Cerebellum (tissue), 4 donors: ENCODE measurements at places on chromosomes 16 and 17.

DNA sequence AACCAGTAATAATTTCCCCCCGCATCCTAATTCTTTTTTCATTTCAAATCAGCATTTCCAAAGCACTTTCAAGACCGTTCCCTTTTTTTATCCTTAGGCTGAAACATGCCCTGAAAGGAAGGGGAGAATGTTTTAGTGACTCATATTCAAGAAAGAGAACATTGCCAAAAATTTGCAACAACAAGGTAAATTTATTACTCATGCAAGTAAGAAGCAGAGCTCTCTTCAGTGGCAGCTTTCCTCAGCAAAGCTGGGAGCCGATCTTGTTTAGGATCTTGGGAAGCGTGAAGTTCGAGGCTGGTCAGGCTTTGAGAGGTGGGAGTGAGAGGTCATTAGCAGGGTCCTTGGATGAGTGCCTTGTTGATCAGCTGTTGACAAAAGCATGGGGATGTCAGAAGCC lies 129.5 kb downstream of the PRKCA start:
- no peak for DNase-seq

DNA sequence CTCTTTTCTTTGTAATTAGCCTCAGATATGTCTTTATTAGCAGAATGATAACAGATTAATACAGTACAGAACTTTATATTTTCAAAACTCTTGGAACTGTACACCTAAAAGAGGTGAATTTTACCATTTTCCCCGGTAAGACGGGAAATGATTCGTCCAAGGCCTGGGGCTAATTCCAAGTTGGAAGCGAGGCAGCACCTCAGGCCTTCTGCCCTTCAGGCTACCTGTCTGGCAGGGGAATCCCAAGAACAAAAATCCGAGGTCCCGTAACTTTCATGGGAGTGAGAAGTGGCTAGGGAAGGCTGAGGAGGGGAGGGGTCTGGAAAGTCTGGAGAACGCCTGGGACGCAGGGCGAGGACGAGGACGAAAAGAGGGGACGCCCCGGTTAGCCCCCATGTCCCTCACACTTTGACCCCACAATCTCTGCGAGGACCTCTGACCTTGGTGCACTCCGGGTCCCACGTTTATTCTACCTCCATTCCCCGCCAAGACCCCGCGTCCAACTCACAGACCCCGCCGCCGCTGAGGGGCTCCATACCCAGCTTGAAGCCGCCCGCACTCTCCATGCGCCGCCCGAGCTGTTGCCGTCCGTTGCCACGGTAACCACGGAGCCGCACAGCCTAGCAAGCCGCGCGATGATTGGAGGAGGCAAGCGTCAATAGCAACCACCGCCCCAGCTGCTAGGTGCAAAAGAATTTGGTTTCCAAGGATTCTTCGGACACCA lies at the start of gene HYDIN:
Gene HYDIN (minus strand): TSS at position 601 of the 724 bp plus-strand sequence. CDS start 43,827 bp downstream, outside the sequence.
- peak; percentile 15 for DNase-seq

GRCh38 chr17:6100891-6101500 lies 30.8 kb downstream of the WSCD1 start:
- no peak for DNase-seq

DNA sequence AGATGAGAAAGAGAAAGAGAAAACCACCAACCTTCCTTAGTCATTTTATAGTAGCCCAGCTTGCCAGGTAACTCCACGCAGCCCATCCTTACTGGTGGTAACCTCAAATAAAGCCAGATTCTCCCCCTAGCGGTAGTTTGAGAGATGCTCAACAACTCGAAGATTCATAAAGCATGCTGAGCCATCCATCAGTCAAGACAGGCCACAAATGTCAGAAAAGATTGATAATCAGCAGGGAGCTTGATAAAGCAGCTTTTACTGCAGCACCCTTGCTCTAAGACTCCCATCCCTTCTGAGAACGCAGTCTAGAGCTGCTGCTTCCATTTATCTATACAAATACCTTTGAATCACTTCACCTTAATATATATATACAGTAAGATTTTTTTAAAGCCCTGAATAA lies 451.5 kb upstream of the HSBP1 start:
- DNase-seq, result peak; percentile 59

DNA sequence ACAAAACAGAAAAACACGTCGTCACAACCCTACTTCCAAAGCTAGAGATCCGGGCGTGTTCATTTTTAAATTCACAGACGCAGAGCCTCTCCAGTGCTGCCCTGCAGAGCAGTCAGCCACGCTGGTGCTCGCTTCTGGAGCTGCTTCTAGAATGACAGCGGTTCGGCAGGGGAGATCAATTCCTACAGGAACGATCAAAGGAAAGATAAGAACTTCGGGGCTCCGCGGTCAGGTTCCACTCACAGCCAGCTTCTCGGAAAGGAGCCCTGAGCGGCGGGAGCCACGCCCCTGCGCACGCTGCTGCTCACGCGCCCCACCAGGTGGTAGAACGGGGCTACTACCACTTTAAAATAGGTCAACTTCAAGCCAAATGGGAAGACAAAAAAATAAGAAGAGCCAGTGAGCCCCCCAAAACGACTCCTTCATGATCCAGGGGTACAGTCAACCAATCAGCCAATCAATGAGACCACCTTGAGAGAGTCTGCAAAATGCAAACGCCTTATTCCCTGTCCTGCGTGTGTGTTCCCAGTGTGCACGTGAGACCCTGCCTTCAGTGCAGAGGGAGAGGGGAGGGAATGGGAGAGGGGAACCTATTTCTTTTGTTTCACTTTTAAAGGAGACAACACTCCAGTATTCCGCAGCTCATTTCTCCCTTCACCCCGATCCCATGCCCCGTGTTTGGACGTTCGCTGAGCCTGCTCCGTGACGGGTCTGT lies 209.7 kb downstream of the RBFOX3 start:
- peak; percentile 86 for DNase-seq

DNA sequence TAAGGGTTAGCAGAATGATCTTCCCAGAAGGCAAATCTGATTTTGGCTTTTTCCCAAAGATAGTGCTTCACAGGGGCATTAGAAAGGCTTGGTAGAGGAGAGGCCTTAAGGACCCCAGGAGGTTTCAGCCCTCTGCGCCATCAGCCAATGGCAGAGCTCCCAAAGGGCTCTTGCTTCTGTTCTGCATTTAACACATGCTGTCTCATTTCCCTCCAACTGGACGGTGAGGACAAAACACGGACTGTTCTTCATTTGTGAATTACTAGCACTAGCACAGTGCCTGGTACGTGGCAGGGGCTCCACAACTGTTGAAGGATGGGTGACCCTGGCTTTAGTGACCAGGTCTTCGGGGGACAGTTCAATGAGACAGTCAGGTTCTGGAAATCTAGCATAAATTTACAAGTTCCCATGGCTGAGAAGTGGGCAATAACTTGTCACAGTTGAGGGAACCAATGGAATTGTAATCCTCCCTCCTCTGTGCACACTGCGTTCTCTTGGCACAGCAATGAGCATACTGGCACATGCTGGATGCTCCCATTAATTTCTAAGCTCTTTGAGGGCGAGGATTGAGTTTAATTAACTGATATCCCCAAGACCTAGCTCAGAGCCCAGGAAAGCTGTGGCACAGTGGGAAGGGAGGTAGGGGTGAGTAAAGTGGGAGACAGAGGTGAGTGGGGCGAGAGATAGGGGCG lies 45.4 kb downstream of the COG7 start:
- peak; percentile 80 for DNase-seq

GRCh38 chr16:77645764-77646163 lies 76.5 kb upstream of the NUDT7 start:
- no peak for DNase-seq

DNA sequence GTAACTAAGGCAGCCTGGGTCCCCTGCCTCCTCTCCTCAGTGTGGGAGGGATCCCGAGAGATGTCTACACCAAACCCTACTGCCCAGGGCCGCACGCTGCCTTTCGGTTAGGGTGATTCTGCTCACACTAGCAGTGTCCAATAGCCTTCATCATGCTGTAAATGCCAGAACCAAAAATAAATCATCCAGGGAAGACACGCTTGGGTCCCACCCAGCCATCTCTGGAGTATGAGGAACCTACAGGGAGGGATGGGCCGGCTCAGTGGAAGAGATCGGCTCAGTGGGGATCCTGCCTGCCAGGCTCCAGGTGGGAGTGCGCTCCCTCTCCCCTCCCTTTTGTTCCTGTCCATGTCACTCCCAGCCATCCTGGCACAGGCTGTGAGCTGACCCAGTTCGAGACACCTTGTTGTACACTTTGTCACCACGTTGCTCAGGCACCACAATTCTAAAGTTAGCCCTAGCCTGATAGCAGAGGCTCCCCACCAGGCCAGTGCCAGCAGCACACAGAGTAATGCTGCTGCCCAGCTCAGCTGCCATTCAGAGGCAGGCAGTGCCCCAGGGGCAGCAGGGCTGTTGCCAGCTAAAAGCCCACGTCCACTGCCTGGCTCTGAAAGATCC lies 24.5 kb downstream of the PEMT start:
- DNase-seq, result peak; percentile 52

GRCh38 chr17:1362964-1363363 lies 37.1 kb downstream of the YWHAE start:
- no peak for DNase-seq

GRCh38 chr17:57739402-57740234 lies 5.5 kb downstream of the CCDC182 start:
- DNase-seq, result peak; percentile 24
